ENCODE measurements at places on chromosomes 1 and 21. TPM values are rescaled to one million over a fixed set of nuclear protein-coding genes. Genes with fewer than 3 reads are reported as not detected.

Gene TDRD5
- total RNA-seq: 1.4 TPM

Gene VPS72
- 64.0 TPM for total RNA-seq

Gene PRAMEF13
- not detected for total RNA-seq

Gene PDE9A
- 26.5 TPM for total RNA-seq

Gene ZNF593OS
- not detected for total RNA-seq

Gene BMP8A
- total RNA-seq: 1.3 TPM

Gene FOXD2
- total RNA-seq: not detected

Gene RGS18
- total RNA-seq: not detected

Gene DDX59
- total RNA-seq: 15.3 TPM

Gene B3GALT5
- total RNA-seq: 31.7 TPM

Gene RHD
- total RNA-seq: 0.21 TPM

Gene NVL
- total RNA-seq: 35.3 TPM

Gene INSRR
- total RNA-seq: not detected

Gene KCNA3
- 3.0 TPM for total RNA-seq

Gene MAP7D1
- 37.4 TPM for total RNA-seq

Gene GPBP1L1
- total RNA-seq: 117 TPM

Gene PAX7
- total RNA-seq: 0.03 TPM

Gene SPRR2E
- not detected for total RNA-seq

Gene SMCP
- not detected for total RNA-seq

Gene RGS2
- 13.8 TPM for total RNA-seq

Gene KIAA1614
- 2.3 TPM for total RNA-seq

Gene PCP4
- total RNA-seq: 1.6 TPM

Gene OLFM3
- total RNA-seq: 0.31 TPM

Gene IVL
- total RNA-seq: not detected

Gene MRPL24
- 18.8 TPM for total RNA-seq

Gene WNT2B
- total RNA-seq: 0.90 TPM

Gene S100A1
- 0.66 TPM for total RNA-seq

Gene VWA5B1
- 1.0 TPM for total RNA-seq

Gene LAPTM5
- total RNA-seq: not detected

Gene PDZK1IP1
- not detected for total RNA-seq

Gene WNT3A
- total RNA-seq: 0.12 TPM

Gene FAM177B
- not detected for total RNA-seq

Gene CFAP107
- total RNA-seq: not detected

Gene PPIAL4G
- not detected for total RNA-seq

Gene SPRR1A
- total RNA-seq: not detected

Gene EFNA1
- total RNA-seq: 2.1 TPM

Gene UTS2
- not detected for total RNA-seq

Gene NBPF19
- total RNA-seq: 9.7 TPM

Gene CFAP126
- total RNA-seq: not detected

Measured in GM23338 (cell line).